Right lung (tissue), 10 donors: ENCODE measurements at places on chromosomes 3 and 15. TPM values are rescaled to one million over a fixed set of nuclear protein-coding genes. Genes with fewer than 3 reads are reported as not detected.

Gene ARIH2
- 75.4 TPM for polyA plus RNA-seq

Gene TEX9
- polyA plus RNA-seq = 17.4 TPM

Gene ARL14
- not detected for polyA plus RNA-seq

Gene CCDC54
- 0.08 TPM for polyA plus RNA-seq

Gene CP
- 4.3 TPM for polyA plus RNA-seq

Gene GPR156
- polyA plus RNA-seq = 2.3 TPM

Gene RSRC1
- 31.7 TPM for polyA plus RNA-seq

GRCh38 chr3:105880681-105881290 is 12.0 kb upstream of the CBLB start:
- no peak for DNase-seq

DNA sequence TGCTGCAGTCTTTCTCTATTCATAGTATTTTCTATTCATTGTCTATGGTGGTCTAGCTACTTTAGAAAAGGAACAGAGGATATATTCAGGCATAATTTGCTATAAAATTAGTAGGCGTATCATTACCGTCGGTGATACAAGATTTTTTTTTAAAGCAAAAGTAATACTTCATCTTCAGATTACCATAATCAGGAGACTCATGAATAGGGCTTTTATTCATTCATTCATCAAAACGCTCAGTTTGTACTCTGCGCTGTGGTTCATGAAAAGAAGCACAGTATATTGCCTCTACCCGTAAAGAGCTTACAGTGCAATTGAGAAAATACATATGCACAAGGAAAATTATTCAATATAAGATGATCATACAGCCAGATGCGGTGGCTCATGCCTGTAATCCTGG is 136.7 kb upstream of the CHRM5 start:
- DNase-seq = no peak

DNA sequence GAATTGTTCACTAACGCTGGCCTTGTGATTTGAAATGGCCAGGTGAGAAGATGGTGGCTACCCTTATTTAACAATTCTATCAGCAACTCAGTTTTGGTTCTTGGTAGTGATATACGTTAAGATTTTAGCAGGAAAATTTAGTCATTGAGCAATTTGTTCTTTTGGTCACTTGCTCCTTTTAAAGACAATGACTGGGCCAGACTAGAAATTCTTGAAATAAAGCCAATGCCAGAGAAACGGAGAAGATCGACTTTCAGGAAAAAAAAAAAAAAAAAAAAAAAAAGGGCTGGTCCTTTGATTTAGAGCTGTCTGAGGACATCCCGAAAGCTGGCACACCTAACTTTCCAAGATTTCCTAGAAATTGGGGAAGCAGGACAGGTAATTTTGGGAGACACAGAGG is 178.5 kb downstream of the FNDC3B start:
- DNase-seq = no peak

GRCh38 chr3:195907934-195908693 is at the start of gene TNK2:
TNK2 (minus strand) TSS chr3:195908551; CDS start chr3:195888588, 19,963 bp downstream.
- no peak for DNase-seq
